ENCODE measurements at places on chromosomes 4 and X.
A peak's percentile ranks its signal among the peaks of the same experiment; 100 is the strongest.

DNA sequence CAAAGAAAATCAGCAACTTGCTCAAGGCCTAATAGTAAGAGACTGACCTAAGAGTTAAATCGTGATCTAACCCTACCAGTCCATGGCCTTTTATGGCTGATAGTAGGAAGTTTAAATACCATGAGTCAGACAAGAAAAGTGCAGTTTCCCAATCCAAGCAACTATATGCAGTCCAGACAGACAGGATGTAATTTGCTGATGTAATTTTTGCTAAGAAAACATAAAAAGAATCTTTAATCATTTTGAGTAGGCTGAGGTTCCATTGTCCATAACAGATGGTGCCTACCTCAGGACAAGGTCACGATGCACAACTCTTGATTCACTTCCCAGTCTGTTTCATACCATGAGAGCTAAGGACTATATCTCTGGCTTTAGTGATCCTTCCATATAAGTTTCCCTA lies 317.5 kb upstream of the GRIA3 start:
- no peak for DNase-seq

GRCh38 chr4:16759931-16760582 lies 138.4 kb downstream of the LDB2 start:
- peak; percentile 52 for DNase-seq

- DNase-seq: no peak
Measured at GRCh38 chrX:152912106-152912505, 14.2 kb downstream of the ZNF185 start.

GRCh38 chrX:133722756-133723155 lies 262.6 kb downstream of the GPC3 start:
- DNase-seq: no peak

DNA sequence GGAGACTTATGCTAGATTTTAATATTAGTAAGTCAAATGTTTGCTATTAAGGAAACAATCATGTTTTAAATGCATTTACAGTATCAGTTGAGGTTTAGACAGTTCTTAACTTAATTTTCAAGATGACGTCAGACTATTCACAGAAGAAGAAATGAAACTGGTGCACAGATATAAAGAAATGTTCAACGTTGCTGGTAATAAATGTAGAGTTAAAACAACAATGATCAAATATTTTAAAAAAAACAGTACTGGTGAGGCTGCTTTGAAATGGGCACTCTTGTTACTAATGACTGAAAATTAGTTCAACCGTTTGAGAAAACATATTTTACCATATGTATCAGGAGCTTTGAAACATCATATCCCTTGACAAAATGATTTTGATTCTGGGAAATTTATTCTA lies 44.2 kb downstream of the ABHD18 start:
- no peak for DNase-seq

DNA sequence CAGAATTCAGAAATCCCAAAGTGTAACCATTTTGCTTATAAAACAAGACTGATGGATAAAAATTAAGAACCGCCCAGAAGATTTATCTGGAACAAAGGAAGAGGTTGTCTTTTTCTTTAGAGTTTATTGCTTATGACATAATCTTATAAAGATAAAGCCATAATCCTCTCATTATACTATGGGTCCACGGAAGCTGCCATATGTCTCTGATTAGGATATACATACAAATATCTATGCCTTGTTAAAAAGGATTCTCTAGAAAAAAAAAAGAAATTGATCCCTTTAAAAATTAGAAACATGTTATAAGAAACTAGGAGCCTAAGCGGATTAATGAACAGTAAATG lies 70.5 kb downstream of the RELL1 start:
- DNase-seq: no peak

- DNase-seq: peak; percentile 40
Measured at GRCh38 chr4:47837094-47837907, 566 bp downstream of the CORIN start.

DNA sequence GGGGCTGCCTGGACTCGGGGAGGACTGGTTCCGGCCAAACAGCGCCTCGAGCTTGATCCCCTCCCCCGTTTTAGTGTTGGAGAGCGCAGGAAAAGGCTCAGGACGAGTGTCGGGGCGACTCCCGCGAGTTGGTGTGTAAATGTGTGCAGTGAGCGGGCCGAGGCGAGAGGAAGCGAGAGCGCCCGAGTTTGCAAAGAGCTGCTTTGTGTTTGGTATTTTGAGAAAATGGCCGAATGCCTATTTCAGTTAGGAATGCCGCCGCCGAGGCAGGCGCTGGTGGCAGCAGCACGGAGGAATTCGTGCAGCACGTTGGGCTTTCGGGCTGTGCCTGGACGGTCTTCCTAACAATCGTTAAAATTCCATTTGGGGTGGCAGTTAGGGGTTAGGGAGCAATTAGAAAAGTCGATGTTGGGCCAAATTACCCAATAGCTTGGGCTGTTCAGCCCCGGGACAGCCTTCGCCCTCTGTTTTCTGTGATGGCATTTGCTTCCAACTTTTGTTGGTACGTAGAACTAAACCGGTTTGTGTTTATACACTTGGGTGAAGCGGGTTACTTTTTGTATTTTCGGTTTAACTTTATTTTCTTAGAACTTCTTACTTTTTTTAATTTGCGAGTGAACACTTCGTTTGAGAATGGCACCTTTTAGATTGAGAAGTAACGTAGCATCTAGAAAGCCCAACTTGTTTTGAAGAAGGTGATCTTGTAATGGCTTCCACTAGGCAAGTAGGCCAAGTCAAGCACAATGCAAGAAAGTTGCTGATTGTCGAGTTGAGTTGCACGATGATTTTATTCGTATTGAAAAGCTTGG lies 1.6 kb downstream of the REST start:
- peak; percentile 51 for DNase-seq

DNA sequence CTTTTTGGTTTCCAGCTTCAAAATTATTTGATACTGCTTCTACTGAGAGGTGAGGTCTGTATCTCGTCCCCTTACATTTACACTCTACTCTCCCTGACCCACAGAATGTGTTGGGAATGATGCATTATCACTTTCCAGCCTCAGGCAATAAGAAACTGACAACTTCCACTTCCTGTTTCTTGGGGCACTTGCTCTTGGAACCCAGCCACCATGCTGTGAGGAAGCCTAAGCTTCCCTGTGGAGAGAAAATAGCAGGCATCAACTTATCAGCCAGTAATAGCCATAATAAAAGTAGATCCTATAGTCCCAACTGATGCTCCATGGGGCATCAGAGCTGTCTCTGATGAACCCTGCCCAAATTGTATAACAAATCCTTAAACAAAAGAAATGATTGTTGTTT lies 32.6 kb downstream of the RELL1 start:
- no peak for DNase-seq

- no peak for DNase-seq
Measured at GRCh38 chrX:150018931-150019361, 80.7 kb upstream of the EOLA2 start.

- DNase-seq: no peak
Measured at GRCh38 chr4:87838205-87838604, 5.4 kb downstream of the MEPE start.

GRCh38 chr4:26412381-26413372 lies 77.6 kb downstream of the CCKAR start:
- no peak for DNase-seq

- DNase-seq: no peak
Measured at GRCh38 chr4:112753333-112753732, 116.4 kb downstream of the LARP7 start.

GRCh38 chr4:54958236-54958635 lies 167.2 kb downstream of the KDR start:
- no peak for DNase-seq

DNA sequence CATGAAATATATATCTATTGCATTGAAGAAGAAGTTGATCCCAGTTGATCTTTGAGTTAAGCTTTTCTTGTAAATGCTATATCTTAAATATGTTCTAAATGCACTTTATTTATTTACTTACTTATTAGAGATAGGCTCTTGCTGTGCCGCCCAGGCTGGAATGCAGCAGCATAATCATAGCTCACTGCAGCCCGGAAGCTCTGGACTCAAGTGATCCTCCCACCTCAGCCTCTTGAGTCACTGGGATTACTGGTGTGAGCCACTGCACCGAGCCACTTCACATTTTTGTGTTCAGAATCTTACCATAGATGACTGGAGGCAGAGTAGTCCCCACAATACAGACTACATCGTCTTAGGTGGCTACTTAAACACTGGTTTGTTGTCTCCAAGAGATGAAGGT lies 324.3 kb upstream of the SLIT2 start:
- no peak for DNase-seq

GRCh38 chr4:127856813-127857447 lies 23.8 kb upstream of the PLK4 start:
- no peak for DNase-seq

DNA sequence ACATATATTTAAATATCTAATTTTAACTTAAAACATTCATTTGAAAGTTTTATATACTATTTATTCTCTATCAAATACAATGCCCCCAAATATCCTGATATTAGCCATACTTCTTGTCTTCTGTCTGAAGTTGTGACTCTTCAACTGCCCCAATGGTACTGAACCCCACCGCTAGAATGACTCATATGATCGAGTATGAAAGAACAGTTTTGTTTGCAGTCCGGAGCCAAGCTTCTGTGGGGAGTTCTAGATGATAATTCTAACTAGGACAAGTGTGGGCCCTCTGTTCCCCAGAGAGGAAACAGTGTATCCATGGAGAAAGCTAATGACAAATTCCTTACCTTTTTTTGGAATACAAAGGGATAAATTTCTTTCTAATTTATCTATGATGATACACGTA lies 24.7 kb upstream of the CT47A1 start:
- DNase-seq: no peak

DNA sequence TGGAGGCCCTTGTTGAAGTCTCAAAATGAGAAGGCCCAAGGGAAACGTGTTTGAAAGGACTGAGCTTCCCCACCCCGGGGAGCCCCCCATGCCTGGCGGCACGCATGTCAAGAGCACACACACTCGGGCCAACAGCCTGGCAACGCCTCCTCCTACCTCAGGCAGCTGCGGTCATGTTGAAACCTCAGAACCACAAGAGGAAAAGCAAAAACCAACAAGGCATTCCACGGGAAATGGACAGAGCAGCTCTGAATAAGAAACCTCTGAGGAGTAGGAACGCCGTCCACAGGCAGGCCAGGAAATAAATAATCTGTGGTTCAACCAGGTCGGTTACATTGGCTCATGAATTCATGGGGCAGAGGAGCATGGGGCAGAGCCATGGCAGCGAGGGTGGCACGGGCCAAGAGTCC lies 95.7 kb upstream of the AFAP1 start:
- no peak for DNase-seq

- no peak for DNase-seq
Measured at GRCh38 chr4:149403081-149403480, 412.6 kb downstream of the IQCM start.

DNA sequence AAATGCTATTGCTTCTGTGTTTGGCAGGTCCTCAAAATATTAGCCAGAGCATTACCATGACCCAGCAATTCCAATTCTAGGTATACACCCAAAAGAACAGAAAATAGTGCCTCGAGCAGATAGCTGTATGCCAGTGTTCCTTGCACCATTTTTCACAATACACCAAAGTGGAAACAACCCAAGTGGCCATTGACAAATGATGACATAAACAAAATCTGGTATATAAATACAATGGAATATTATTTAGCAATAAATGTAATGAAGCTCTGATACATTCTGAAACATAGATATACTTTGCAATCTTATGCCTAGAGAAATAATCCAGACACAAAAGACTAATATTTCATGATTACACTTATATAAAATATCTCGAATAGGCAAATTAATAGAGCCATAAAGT lies 451.8 kb upstream of the PCDH7 start:
- DNase-seq: no peak

GRCh38 chrX:44291468-44292092 lies 51.9 kb downstream of the EFHC2 start:
- DNase-seq: no peak

DNA sequence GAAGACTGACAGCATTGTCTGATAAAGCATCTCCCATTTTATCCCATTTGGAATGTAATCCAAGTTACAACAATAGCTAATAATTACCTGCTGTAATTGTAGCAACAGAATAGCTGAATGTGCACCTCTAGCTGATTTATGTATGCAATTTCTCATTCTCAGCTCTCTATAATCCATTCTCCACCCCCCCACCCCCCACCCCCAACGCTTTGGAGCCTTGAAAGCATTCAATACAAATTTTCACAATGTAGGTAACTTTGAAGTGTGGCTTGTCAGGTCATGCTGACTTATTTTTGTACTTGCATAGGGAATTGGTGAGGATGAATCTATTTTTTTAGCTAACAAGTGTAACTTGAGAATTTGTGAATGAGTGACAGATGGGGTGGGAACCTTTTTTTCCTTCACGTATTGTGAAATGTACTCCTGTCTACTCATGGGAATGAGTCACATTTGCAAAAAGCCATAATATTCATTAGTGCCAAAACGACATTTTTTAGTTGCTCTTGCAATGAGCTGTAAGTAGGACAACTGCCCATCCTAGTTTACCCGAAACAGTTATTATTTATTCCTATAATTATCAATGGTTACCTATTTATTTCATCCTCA lies 159.3 kb downstream of the PALLD start:
- no peak for DNase-seq

DNA sequence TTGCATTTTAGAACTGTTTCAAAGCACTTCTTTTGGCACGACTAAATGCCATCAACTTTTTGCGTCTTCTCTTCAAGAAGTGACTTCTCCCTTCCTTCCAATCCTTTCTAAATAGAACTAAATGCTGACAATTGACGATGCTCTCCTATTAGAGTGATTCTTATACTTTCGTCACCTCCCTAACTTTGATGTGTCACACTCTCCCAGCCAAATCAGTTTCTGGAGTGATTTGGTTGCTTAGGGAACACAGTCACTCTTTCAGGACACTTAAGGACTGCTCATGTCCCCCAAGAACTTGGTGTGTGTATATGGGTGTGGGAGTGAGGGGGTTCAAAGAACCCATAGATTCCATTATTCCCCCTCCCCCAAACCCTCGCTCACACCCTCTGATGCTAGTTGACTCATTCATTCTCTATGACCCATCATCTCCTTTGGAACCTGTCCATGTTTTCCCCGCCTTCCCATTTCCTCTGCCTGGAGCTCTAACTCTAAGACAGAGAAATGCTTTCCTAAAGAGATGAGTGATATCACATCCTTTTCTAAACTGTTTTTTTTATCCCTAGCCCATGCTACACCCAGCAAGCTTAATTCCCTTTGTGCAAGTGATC lies 26.8 kb upstream of the AREG start:
- no peak for DNase-seq

- no peak for DNase-seq
Measured at GRCh38 chrX:134013092-134013497, 27.7 kb upstream of the GPC3 start.

DNA sequence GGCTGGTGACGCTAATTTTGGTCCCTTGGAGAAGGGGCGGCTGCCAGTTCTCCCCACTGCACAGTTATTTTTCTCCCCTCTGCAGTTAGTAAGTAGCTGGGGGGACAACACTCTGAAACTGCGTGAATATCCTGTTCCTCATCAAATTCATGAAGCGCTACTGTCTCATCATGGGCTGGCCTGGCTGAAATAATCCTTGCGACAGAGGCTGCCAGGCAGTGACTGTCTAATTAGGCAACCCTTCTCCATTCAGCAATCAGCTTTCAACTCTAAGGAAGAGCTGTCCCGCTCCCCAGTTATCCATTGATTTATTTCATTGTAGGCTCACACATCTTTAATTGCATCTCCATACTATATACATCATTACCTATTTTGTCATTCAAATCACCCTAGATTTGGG lies 8.2 kb downstream of the SH3TC1 start:
- no peak for DNase-seq

All from left renal pelvis (tissue), 4 donors.